ENCODE measurements at places on chromosomes 2 and 18.

GRCh38 chr2:108936866-108937265 is 52.2 kb downstream of the EDAR start:
- no peak for DNase-seq

DNA sequence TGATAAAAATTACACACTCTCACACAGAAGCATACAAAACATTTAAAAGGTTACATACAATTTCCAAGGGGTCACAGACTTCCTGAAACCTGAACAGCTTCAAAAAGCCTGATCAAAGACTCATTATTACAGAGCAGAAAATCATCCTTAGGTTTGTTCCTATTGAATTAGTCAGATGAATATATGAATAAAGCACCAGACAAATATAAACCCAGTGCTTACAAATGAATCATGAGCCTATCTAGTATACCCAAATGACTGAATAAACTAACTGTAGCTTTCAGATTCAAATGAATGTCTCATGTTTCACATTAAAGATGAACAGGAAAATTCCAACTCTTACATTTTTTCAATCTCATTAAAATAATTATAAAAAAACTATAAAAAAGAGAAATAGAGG is 550.3 kb downstream of the SUCLG1 start:
- no peak for DNase-seq

- no peak for DNase-seq
Measured at GRCh38 chr2:120656273-120656950, 79.3 kb upstream of the GLI2 start.

- no peak for DNase-seq
Measured at GRCh38 chr2:203605302-203605701, 70.2 kb upstream of the RAPH1 start.

- DNase-seq: no peak
Measured at GRCh38 chr2:171056307-171056706, 104.4 kb downstream of the TLK1 start.

DNA sequence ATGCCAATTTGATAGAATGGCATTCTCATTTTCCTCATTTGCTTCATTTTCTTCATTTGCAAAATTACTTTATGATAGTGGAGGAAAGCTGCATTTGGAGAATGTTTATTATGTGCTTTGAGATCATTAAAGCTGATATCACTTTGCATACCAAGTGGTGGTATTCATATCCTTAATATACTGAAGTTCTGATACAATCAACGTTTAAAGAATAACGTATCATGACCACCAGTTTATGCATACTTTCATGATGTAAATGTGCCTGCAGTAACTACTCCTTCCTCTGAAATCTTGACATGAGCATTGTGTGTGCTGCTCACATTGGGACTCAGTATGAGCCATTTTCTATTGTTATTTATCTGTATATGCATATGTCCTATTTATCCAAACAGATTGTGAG is 302.1 kb downstream of the ARHGAP15 start:
- no peak for DNase-seq

GRCh38 chr18:33914399-33914798 is 310.3 kb downstream of the NOL4 start:
- no peak for DNase-seq

GRCh38 chr2:86021396-86022378 is 84.0 kb downstream of the POLR1A start:
- no peak for DNase-seq

DNA sequence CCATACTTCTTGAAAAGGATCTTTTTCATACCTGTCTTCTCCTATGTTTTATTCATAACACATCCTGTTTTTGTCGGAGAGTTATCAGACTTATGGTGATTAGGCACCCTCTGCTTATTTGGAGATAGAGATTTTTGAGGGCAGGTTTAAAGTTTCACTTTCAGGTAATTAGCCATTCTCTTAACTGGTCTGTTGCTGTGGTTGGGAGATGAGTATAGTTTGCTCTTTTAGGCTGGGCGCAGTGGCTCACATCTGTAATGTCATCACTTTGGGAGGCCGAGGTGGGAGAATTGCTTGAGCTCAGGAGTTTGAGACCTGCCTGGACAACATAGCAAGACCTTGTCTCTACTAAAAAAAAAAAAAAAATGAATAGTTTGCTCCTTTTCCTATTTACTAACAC is 25.3 kb downstream of the SFTPB start:
- no peak for DNase-seq

Measured in stimulated activated CD8-positive, alpha-beta memory T cell treated with anti-CD3 and anti-CD28 coated beads, Interleukin-12 subunit alpha, Interleukin-12 subunit beta, amount 100 ng/mL, for 1 hour (primary cell).